ENCODE measurements at places on chromosomes 12 and 14.

DNA sequence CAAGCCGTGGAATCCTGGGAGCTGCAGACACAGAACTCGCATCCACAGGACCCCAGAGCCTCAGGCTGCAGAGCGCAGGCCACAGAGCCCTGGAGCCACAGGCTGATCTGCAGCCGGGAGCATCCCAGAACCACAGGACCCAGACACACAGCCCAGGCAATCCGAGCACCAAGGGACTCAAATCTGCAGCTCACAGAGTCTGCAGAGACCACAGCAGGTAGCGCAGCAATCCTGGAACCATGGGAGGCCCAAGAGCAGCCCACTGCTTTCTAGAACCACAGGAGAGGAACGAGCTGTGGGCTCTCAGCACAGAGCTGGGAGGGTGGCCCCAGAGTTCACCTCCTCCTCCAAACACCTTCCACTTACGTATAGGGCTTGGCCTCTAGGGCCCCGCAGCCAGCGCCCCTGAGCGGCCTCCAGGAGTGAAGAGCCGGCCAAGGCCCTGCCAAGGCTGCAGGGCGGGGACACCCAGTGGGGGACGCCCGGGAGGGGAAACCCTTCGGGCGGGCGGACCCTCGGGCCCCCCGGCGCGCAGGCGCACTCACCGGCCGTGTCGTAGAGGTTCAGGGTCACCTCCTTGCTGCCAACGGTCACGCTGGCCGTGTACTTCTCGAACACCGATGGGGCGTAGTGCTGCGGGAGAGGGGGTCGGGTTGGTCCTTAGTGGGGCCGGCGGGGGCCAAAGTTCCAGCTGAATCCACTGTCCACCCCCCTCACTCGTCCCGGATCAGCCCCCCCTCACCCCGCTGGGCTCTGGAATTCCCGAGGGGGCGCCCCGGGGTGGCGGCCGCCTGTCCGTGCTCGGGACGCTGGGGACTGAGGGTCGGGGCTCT is 665 bp downstream of the RHOF start:
- no peak for DNase-seq

DNA sequence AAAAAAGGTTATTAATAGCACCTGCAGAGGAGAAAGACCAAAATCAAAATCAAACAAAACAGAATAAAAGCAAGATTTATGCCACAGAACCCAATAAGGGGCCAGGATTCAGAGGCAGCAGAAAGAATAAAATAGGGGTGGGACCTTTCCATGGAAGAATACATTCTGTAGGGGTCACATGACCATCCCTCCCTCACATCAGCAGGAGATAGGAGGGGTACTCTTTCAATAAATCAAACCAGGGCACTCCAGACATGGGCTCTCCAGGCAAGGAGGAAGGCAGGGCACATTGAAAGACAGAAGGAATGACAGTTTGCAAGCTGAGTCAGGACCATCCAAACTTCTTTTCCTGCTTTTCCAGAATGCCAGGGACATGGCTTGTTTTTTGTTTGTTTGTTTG is 39.8 kb downstream of the OTX2 start:
- DNase-seq: no peak

DNA sequence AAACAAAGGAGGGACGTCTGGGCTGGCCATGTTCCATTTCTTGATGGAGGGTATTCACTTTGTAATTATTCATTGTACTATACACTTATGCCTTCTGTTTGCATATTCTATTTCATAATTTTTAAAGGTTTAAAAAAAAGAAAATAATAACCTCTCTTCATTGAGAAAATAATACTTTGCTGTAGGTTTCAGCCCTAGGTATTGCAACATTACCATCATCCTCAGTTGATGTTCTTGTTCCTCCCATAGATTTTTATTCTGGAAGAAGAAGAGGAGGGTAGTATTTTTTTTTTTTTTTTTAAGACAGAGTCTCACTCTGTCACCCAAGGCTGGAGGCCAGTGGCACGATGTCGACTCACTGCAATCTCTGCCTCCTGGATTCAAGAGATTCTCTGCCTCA is 54.7 kb downstream of the PHLDA1 start:
- DNase-seq: no peak

DNA sequence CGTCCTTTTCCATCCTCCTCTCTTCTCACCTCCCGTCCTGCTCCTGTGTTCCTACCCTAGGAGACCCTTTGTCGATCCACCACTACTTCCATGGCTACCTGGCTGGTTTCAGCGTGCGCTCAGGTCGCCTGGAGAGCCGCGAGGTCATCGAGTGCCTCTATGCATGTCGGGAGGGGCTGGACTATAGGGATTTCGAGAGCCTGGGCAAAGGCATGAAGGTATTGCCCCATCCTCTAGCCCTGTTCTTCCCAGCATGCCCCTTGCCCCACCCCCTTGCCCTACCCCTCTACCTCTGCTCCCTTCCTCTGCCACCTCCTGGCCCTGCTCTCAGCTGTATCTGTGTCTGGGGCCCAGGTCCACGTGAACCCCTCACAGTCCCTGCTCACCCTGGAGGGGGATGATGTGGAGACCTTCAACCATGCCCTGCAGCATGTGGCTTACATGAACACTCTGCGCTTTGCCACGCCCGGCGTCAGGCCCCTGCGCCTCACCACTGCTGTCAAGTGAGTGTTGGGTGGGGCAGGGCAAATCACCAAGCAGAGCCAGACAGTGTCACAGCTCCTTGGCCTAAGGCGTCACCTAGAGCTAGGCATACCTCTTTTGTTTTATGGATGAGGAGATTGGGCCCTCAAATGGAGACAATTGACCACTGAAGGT is 12.8 kb downstream of the CLSTN3 start:
- DNase-seq: no peak

- no peak for DNase-seq
Observed at GRCh38 chr12:75951399-75952278, 79.9 kb downstream of the PHLDA1 start.

- peak; percentile 67 for DNase-seq
Observed at GRCh38 chr12:57089271-57090245, 644 bp downstream of the NAB2 start.

GRCh38 chr12:131959641-131960589 is 10.2 kb downstream of the EP400 start:
- DNase-seq: no peak

DNA sequence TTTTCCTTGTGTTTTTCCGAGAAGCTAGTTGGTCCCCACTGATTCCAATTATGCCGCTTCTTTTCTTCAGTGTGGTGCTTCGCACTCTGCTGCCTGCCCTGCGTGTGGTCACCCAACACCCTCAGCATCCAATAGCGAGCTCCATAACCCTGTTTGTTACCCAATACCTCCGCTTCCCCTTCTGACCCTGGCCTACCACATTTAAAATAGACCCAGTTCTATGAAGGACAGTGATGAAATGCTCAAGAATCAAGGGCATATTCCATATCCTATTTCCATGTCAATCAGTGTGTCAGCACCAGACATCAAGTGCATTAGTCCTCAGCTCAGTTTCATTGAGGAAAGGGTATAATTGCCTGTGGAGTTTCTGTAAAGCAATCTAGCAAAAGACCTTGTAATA is 9.5 kb downstream of the NDRG2 start:
- no peak for DNase-seq

DNA sequence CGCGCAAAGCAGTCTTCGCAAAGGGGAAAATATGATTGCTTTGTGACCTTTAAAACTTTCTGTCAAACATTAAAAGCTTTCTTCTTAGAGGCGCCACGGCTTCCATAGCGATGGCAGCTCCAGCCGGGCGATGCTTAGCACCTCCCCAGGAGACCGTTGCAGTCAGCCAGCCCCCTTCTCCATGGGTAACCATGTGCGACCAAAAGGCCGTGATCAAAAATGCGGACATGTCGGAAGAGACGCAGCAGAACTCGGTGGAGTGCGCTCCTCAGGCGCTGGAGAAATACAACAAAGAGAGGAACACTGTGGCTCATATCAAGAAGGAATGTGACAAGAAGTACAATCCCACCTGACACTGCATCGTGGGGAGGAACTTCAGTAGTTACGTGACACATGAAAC is 12.7 kb upstream of the STON2 start:
- DNase-seq: no peak

DNA sequence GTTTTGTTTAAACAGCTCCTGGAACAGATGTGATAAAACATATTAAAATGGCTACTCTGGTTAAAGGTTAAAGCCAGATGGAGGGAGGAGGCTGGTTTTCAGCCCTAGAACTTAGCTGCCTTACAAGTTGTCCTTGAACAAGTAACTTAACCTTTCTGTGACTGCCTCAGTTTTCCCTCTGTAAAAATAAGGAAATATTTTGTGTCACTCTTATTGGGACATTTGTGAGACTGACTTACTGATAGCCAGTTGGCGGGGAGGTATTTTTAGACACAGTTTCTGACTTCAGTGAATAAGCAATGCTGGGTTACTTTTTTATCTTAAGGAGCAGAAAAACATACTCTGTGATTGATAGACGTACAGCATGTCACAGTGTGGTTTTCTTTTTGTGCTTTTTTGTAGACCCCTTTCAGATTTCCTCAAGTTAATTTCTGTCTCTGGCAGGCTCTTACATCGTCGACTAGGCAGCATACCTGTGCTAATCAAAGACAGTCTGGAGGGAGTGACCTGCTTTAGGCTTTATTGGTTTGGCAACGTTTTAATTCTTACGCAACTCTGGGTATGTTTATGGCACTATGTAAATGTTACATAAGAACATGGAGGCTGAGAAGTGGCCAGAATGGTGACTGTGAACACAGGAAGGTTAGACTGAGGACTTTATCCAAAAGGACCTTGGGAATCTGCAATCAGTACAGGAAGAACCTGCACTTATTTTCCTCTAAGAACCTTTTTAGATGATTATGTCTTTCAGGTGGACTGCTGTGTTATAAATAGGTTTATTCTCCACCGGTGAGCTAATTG is 3.3 kb downstream of the ACVR1B start:
- no peak for DNase-seq
